Gastrocnemius medialis (tissue), 4 donors: ENCODE measurements at places on chromosomes 12 and 14. TPM values are rescaled to one million over a fixed set of nuclear protein-coding genes. Genes with fewer than 3 reads are reported as not detected.

- H3K4me1 ChIP-seq = no peaks in the 10 kb centered on the region
- H3K27ac ChIP-seq = no peak overlapping the region
- no peak for DNase-seq
- H3K27me3 ChIP-seq = no peaks in the 10 kb centered on the region
- no peaks in the 10 kb centered on the region for H3K36me3 ChIP-seq
Observed at GRCh38 chr12:51527966-51528365, 63.1 kb upstream of the SCN8A start.

DNA sequence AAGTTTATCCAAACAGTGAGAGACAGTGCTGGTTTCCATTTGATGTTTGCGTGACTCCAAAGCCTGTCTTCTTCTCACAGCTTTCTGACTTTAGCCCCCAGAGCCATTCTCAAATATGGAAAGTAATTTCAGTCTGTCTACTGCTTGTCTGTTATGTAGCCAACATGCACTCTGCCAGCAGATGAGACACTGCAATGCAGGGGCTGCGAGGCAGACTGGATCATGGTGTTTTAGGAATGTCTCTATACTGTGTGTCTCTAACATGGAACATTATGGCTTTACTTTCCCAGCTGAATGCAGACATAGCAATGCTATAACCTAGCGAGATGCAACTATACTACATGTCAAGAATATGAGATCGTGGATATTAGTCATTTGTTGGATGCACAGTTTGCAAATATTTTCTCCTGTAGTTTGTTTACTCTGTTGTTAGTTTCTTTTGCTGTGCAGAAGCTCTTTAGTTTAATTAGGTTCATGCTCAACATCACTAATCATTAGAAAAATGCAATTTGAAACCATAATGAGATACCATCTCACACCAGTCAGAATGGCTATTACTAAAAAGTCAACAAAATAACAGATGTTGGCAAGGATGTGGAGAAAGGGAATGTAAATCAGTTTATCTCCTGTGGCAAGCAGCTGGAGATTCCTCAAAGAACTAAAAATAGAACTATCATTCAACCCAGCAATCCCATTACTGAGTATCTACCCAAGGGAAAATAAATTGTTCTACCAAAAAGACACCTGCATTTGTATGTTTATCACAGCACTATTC, 235.8 kb upstream of the TMTC1 start:
- no peak overlapping the region for H3K27ac ChIP-seq
- H3K36me3 ChIP-seq = no peaks in the 10 kb centered on the region
- H3K4me1 ChIP-seq = no peaks in the 10 kb centered on the region
- no peak overlapping the region for H3K4me3 ChIP-seq
- H3K27me3 ChIP-seq = no peaks in the 10 kb centered on the region

DNA sequence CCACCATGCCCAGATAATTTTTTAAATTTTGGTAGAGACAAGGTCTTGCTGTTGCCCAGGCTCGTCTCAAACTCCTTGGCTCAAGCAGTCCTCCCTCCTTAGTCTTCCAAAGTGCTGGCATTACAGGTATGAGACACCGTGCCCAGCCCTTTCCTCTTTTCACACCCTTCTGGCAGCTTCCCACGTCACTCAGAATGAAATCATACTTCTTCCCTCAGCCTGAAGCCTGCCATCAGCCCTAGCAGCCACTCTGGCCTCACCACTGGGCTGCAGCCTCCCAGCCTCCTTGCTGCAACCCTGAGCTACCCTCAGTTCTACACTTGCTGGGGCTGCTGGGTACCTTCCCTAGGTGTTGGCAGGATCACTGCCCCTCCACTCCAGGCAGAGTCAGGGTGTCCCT, 18.2 kb downstream of the ANKRD9 start:
- H3K4me1 ChIP-seq = peaks cover 6% of the 10 kb centered on the region
- H3K27ac ChIP-seq = no peak overlapping the region
- DNase-seq = no peak
- H3K4me3 ChIP-seq = no peak overlapping the region

GRCh38 chr14:93954900-93955849, 21.2 kb downstream of the ASB2 start:
- H3K27me3 ChIP-seq = no peaks in the 10 kb centered on the region
- H3K4me3 ChIP-seq = no peak overlapping the region
- peaks cover 89% of the 10 kb centered on the region for H3K4me1 ChIP-seq

- no peaks in the 10 kb centered on the region for H3K27me3 ChIP-seq
- H3K4me3 ChIP-seq = no peak overlapping the region
- H3K4me1 ChIP-seq = no peaks in the 10 kb centered on the region
- no peak for DNase-seq
- H3K36me3 ChIP-seq = no peaks in the 10 kb centered on the region
- H3K27ac ChIP-seq = no peak overlapping the region
Observed at GRCh38 chr12:128018067-128018466, 248.9 kb upstream of the TMEM132C start.

DNA sequence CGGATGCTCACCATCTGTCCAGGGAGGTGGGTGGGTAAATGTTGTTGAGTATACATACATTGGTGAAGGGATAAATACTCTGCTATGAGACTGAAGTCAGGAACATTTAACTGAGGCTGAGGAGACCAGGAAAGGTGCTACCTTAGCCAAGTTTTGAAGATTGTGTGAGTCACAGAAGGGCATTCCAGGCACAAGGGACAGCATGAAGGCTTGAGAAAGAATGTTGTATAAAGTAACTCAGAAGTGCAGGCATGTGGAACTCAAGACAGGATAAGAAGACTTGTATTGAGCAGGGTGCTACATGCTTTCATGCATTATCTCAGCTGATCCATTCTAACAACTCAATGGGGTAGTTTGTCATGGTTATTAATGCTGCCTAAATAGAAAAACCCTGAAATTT, 112.7 kb downstream of the IPO8 start:
- H3K27me3 ChIP-seq = no peaks in the 10 kb centered on the region
- H3K36me3 ChIP-seq = no peaks in the 10 kb centered on the region
- no peak for DNase-seq

DNA sequence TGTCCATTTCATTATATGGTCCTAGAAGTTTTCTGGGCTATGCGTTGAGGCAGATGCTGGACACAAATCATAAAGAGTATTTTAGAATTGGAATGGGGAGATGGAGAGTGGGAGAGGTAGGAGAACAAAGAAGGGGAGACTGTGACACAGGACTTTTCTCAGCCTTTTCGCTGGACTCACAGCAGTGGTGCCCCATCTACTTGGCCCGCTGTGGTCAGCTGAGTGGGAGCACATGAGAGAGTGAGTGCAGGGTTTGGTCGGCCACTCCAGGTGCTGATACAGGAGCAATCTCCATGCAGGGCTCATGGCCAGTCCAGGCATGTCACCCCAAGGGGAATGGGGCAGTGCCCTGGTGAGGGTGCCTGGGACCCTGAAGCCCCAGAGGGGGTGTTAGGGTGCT, 109.0 kb downstream of the MYRFL start:
- no peak for DNase-seq
- no peaks in the 10 kb centered on the region for H3K36me3 ChIP-seq
- H3K27me3 ChIP-seq = no peaks in the 10 kb centered on the region
- no peak overlapping the region for H3K4me3 ChIP-seq

DNA sequence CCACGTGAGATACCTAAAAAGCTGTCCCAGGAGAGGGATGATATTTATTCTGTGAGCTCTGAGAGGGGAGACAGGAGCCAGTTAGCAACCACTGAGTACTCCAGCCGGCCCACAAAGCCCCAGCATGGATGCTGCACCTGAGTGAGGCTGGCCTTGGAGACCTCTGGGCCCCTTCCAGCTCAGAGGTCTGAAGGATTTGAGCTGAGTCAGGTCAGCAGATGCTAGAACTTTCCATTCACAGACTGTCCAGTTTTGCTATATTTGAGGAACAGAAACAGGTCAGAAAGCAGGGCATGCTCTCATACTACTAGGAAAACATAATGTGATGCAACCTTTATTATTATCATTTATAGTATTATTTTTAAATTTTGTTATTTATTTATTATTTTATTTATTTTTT, 15.0 kb upstream of the MAPKAPK5 start:
- no peaks in the 10 kb centered on the region for H3K36me3 ChIP-seq
- H3K4me3 ChIP-seq = no peak overlapping the region
- no peak for DNase-seq

- DNase-seq = no peak
- H3K4me1 ChIP-seq = peaks cover 8% of the 10 kb centered on the region
- no peak overlapping the region for H3K27ac ChIP-seq
- H3K27me3 ChIP-seq = no peaks in the 10 kb centered on the region
- no peaks in the 10 kb centered on the region for H3K36me3 ChIP-seq
Observed at GRCh38 chr12:124774054-124774461, 89.6 kb downstream of the SCARB1 start.

DNA sequence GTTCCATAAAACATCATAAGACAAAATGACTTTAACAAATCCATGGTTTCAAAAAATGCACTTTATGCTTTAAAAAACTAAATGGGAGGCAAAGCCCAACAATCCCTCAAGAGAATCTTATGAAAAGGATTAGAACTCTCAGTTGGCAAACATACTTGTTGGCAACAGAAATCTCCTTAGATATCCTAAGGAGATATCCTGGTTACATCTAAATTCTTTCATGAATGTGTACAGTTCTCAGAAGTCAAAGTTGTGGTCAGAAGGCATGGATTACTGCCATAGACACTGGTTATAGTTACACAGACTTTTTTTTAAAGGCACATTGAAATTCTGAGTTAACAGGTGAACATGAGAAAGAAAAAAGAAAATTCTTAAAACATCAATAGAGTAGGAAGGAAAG, 17.5 kb upstream of the ISM2 start:
- no peaks in the 10 kb centered on the region for H3K4me1 ChIP-seq
- no peak for DNase-seq
- H3K4me3 ChIP-seq = no peak overlapping the region
- H3K27me3 ChIP-seq = no peaks in the 10 kb centered on the region
- H3K27ac ChIP-seq = no peak overlapping the region

GRCh38 chr14:30822080-30822571, 52.2 kb upstream of the COCH start:
- no peaks in the 10 kb centered on the region for H3K36me3 ChIP-seq
- no peak overlapping the region for H3K4me3 ChIP-seq
- H3K4me1 ChIP-seq = no peaks in the 10 kb centered on the region
- no peaks in the 10 kb centered on the region for H3K27me3 ChIP-seq
- no peak overlapping the region for H3K27ac ChIP-seq
- no peak for DNase-seq

DNA sequence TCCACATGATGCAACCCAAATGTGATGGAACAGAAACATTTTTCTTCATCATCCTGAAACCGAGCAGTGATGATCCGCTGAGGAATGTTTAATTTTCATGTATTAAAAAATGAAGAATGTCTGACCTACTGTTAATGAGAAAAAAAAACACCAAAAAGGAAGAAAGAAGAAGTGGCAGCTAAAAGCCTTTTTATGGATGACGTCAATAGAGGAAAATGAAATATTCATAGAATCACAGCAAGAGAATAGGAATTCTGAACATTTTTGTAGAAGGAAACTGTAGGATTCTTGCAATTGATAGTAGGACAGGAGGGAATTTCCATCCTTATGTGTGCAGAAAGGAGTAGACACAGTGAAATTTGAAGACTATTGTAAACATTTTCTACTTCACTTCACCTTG, 112.9 kb downstream of the PRKCH start:
- no peaks in the 10 kb centered on the region for H3K36me3 ChIP-seq
- H3K4me1 ChIP-seq = peaks cover 18% of the 10 kb centered on the region
- H3K4me3 ChIP-seq = no peak overlapping the region
- no peak for DNase-seq
- H3K27me3 ChIP-seq = no peaks in the 10 kb centered on the region

DNA sequence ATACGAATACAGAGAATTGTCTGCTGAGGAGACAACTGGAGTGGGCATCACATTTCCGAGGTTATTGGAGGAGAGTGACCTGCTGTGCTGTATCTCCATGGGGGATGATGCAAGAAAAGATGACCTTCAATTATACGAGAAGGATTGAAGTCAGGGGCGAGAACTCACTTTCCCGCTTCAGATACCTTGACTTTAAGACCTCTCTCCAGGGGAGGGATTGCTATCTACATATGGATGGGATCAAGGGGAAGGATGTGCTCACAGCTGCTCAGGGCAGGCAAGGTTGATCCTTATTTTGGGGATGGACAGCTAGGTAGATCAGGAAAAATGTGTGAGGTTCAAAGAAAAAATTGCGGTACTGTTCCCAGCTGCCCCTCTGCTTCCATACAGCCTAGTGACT, 24.4 kb downstream of the NEUROD4 start:
- no peaks in the 10 kb centered on the region for H3K27me3 ChIP-seq
- H3K36me3 ChIP-seq = no peaks in the 10 kb centered on the region
- no peak overlapping the region for H3K27ac ChIP-seq
- DNase-seq = no peak
- H3K4me3 ChIP-seq = no peak overlapping the region
- H3K4me1 ChIP-seq = no peaks in the 10 kb centered on the region

GRCh38 chr12:54311051-54311450, 10.2 kb upstream of the NFE2 start:
- no peak overlapping the region for H3K27ac ChIP-seq
- DNase-seq = no peak
- H3K36me3 ChIP-seq = no peaks in the 10 kb centered on the region
- no peak overlapping the region for H3K4me3 ChIP-seq

OLR1 gene
- not detected for total RNA-seq

DEPDC4 gene
- not detected for total RNA-seq

DENND5B gene
- total RNA-seq = 12.5 TPM

TAS2R9 gene
- total RNA-seq = 1.1 TPM

LDHB gene
- total RNA-seq = 229 TPM

RTL1 gene
- total RNA-seq = not detected

TSPAN8 gene
- total RNA-seq = 21.0 TPM
